BE2C (cell line): ENCODE measurements at places on chromosomes 3 and 15.
A peak's percentile ranks its signal among the peaks of the same experiment; 100 is the strongest.

DNA sequence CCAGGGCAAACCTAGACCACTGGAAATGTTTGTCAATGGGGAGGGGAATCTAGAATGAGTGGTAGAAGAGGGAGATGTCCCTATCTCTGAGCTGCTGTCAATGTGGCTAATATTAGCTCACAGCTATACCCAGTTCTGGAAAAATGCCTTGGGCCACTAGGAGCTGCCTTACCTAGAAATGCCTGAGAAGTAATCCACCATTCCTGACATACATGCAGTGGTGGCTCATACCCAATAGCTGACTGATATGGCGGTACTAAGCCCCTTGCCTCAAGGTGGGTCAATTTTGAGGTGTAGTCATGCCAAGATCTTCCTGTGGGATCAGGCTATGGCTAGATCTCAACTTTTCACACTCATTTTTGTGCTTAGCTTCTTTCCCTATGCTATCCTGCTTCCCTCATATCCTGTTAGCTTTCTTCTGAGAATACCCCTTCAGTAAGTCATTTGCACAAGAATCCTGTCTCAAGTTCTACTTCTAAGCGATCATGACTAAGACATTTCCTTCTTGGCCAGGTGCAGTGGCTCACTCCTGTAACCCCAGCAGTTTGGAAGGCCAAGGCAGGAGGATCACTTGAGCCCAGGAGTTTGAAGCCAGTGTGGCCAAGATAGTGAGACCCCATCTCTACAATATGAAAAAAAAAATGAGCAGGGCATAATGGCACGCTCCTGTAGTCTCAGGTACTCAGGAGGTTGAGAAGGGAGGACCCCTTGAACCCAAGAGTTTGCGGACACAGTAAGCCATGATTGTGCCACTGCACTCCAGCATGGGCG is 49.1 kb upstream of the RFX7 start:
- DNase-seq = no peak

GRCh38 chr15:92011611-92012367 is 158.3 kb downstream of the SLCO3A1 start:
- DNase-seq = peak; percentile 22

GRCh38 chr15:78167227-78167888 is 18.2 kb downstream of the IDH3A start:
- no peak for DNase-seq

DNA sequence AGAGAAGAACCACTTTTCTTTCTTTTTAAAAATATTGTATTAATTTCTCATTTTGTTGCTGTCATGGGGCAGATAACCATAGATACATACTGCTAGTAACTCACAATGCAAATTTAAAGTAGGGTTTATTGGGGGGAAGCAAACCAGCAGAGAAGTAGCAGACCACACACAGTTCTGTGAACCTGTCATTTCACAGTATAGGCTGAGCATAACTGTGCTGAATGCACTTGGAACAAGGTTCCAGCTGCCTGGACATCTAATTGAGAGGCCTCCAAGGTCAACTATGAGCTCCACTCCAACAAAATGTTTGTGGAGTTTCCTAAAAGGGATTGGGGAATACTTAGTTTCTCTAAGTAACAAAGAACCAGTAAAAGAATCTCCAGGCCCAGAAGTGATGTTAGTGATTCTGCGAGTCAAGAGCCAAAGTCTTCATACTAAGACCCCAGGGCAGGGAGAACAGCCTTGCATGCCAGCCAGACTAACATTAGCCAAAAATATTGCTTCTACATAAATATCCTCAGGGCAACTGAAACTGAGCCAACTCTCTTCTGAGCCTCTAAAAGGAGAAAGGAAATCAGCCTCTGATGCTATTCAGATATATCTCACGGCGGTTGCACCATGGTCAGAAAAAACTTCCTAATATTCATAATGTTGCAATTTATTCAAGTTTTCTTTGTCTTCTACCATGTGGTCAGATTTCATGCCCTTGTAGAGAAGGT is 856.4 kb upstream of the ALCAM start:
- peak; percentile 25 for DNase-seq

DNA sequence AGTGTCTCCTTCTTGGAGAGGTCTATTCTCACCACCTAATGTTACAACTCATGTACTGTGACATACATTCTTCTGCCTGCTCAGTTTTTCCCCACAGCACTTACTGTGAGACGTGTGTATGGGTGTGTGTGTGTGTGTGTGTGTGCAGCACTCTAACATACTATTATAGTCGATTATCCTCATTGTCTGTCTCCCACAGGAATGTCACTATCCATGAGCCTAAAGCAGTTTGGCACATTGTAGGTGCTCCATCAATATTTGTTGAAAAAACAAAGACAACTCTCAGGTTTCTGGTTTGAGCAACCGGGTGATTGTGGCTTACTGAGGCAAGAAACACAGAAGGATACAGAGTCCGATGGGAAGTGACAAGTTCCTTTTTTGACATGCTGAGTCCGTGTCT is 8.6 kb upstream of the ZNF148 start:
- no peak for DNase-seq

DNA sequence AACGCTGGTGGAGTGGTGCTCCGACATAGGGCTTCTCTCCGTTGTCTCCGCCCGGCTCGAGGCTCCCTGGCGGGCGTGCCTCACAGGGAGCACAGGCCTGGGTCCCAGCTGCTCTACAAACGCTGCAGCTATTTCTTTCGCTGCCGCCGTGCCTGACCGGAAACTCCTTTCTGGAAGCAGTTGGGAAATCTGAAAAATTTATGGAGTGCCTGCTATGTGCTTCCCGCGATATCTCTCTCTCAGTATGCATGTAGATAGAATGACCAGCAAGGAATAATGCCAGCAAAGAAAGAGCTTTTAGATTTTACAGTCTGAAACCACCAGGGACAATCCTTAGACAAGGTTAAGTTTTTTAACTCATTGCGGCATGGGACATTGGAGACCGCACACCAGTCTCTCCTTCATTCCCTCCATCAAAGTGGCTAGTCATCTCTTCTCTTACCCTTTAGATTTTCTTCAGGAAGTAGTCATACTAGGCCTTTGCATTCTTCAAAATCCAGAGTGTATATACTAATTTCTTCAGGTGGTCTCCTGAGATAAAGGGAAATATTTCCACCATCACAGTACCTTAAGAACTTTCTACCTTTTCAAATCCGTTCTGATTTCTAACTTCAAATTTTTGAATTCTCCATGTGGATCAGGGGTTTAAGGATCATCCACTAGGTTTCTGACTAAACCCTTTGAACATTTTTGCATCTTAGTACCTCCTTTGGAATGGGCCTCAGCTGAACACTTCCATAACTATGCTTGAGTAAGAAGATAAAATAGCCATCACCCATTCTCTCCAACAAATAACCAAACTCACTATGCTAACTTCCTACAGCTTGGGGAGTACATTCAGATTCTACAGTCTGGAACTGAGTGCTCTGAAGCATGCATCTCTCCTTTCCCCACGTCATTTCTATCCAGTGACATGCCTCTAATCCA is 1.1 kb upstream of the NPHP3 start:
- no peak for DNase-seq

- DNase-seq = no peak
These were observed 2.8 kb downstream of the MRAS start for GRCh38 chr3:138351151-138351550.

- DNase-seq = no peak
These were observed 101.2 kb upstream of the PTX3 start for GRCh38 chr3:157335233-157336076.

DNA sequence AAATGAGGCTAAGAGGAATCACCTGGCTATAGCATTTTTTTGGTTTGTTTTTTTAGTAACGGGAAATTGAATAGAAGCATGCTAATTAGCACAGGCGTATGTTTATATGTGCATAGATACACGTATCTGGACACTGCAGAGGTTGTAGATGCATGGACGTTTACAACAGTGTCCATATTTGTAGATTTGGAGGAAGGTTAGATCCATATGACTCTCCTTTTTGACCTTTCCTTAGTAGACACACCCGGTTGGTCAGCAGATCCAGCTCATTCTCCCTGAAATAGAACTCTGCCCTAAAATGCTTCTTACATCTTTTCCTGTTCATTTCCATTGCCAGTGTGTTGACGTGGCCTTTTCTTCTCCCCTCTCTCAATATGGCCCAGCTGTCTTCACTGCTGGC is 60.1 kb downstream of the SLCO3A1 start:
- no peak for DNase-seq

GRCh38 chr15:25670025-25670554 is 193.0 kb downstream of the ATP10A start:
- no peak for DNase-seq

- no peak for DNase-seq
These were observed 48.0 kb upstream of the WDR72 start for GRCh38 chr15:53807501-53807900.

DNA sequence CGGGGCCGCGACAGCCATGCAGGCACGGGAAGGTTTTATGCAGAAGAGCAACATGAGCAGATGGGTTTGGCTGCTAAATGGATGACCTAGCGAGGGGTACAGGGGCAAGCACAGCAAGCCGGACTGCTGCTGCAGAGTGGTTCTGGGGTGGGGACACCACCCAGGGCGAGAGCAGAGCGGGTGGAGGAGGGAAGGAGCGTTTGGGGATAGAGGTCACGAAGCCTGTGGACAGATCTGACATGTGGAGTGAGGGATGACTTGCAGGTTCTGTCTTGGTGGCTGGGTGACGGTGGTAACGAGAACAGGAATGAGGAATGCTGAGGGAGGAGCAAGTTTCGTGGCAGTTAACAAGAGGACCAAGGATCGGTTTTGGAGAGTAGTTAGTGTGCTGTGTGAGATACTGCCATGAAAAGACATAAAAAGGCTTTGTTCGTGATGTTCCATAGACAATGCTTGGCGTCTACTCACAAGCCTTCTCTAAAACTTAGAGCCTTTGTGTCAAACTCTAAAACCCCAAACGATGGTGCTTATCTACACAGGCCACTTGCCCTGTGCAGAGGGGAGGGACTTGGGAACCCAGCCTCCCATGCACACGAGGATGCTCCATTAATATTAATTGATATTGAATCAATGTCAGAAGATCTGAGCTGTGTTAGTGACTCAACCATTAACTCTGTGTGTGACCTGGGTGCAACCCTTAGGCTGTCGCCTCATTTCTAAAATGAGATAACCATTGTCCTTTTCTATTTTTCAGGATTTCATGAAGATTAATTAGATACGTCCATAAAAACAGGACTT is 132.7 kb upstream of the SLC2A2 start:
- DNase-seq = no peak

GRCh38 chr3:72892081-72892775 is 4.4 kb downstream of the GXYLT2 start:
- no peak for DNase-seq

GRCh38 chr3:138260611-138261010 is 69.0 kb downstream of the NME9 start:
- no peak for DNase-seq

DNA sequence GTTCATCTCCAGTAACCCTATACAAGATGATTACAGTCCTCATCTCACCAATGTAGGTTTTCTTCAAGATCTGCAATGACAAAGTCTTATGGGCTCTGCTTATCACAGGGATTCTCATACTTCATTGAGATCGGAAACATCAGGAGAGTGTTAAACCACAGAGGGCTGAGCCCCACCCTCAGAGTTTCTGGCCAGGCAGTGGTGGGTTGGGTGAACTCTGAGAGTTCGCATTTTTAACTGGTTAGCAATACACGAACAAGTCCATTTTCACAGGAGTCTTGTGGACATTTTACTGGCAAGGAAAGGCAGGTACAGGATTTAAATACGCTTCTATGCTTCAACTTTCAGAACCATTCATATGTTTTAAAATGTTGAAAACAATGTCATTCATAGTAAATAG is 366.7 kb upstream of the ROBO2 start:
- no peak for DNase-seq

GRCh38 chr3:52983336-52983807 is 62.5 kb downstream of the SFMBT1 start:
- DNase-seq = no peak

- DNase-seq = no peak
These were observed 42.9 kb upstream of the LPP start for GRCh38 chr3:188111002-188111584.

- no peak for DNase-seq
These were observed 80.0 kb upstream of the SPATA16 start for GRCh38 chr3:173221010-173221409.

DNA sequence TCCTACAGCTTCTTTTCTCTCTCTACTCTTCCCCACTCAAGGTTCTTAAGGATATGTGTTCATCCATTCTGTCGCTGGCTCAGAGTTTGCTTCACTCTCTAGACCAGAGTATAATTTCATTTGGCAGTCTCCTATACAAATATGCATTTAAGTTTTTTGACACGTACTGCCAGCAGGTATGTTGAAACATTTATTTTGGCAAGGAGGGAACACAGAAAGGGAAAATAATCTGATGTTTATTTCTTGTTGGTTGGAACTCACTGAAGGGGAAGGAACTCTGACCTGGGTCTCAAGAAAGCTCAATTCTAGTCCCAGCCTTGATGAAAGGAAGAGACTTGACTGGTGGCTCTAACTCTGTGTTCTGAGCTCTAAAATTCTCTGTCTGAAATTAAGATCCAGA is 21.6 kb downstream of the FANCD2 start:
- DNase-seq = no peak

GRCh38 chr15:66524838-66525237 is 19.7 kb downstream of the ZWILCH start:
- DNase-seq = no peak

- no peak for DNase-seq
These were observed 43.5 kb downstream of the KCNAB1 start for GRCh38 chr3:156163848-156164247.

DNA sequence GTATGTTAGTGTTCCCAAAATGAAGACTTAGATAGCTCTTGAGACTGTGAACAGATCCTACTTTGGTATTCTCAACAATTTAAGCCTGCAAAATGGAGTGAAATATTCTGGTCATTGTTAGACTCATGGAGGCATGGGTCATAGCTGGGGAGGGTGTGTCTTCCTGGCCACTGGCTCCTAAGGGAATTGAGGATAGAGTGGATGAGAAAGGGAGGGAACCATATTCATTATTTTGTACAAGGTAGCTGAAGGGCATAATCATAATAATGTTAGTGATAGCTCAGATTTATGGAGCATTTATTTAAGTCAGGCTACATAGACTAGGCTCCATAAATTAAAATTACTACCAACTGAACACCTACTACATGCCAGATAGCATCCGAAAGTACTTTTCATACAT is 253.6 kb downstream of the NR1D2 start:
- no peak for DNase-seq

- DNase-seq = no peak
These were observed 269.7 kb upstream of the LYSMD4 start for GRCh38 chr15:100002787-100003536.

DNA sequence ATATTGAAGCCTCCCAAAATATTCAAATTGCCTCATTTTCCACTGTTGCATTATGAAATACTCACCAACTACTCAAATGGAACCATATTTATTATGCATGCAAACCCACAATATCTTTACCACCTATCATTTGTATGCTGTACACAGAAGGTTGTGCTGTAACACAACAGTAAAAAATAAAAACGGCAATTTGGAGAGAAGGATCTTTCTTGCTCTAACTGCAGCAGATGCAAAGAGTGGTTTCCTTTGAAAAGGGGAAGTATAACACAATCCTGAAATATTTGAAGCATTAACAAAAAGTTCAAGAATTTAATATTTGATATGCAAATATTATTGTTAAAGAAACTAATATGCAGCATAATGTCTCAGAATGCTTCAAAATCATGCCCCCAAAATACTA is 244.5 kb upstream of the SUCLG2 start:
- no peak for DNase-seq

- no peak for DNase-seq
These were observed 126.7 kb downstream of the SERPINI1 start for GRCh38 chr3:167862104-167862730.

GRCh38 chr15:60745469-60746061 is 266.6 kb upstream of the ICE2 start:
- DNase-seq = no peak
